Airway epithelial cell (primary cell): ENCODE measurements at places on chromosomes 1 and 21. TPM values are rescaled to one million over a fixed set of nuclear protein-coding genes. Genes with fewer than 3 reads are reported as not detected.

The SLC2A5 gene
- total RNA-seq, result 0.37 and 0.42 TPM in 2 replicates

The SYT2 gene
- under 0.01 TPM in 1 of 2 replicates, not detected in the other for total RNA-seq

The TRIM58 gene
- 0.07 TPM in 1 of 2 replicates, not detected in the other for total RNA-seq

The SPATA21 gene
- total RNA-seq, result not detected in 2 replicates

The KCND3 gene
- total RNA-seq, result under 0.01 TPM in 1 of 2 replicates, not detected in the other

The G0S2 gene
- total RNA-seq, result 57.3 and 105 TPM in 2 replicates

The TMEM52 gene
- total RNA-seq, result 3.4 and 8.2 TPM in 2 replicates
